SK-N-SH (cell line): ENCODE measurements at places on chromosomes 5 and 9.

- no peak for DNase-seq
Observed at GRCh38 chr5:150182774-150183173, 7.1 kb upstream of the SLC6A7 start.

GRCh38 chr5:81786496-81786895 is 35.6 kb upstream of the SSBP2 start:
- no peak for DNase-seq

DNA sequence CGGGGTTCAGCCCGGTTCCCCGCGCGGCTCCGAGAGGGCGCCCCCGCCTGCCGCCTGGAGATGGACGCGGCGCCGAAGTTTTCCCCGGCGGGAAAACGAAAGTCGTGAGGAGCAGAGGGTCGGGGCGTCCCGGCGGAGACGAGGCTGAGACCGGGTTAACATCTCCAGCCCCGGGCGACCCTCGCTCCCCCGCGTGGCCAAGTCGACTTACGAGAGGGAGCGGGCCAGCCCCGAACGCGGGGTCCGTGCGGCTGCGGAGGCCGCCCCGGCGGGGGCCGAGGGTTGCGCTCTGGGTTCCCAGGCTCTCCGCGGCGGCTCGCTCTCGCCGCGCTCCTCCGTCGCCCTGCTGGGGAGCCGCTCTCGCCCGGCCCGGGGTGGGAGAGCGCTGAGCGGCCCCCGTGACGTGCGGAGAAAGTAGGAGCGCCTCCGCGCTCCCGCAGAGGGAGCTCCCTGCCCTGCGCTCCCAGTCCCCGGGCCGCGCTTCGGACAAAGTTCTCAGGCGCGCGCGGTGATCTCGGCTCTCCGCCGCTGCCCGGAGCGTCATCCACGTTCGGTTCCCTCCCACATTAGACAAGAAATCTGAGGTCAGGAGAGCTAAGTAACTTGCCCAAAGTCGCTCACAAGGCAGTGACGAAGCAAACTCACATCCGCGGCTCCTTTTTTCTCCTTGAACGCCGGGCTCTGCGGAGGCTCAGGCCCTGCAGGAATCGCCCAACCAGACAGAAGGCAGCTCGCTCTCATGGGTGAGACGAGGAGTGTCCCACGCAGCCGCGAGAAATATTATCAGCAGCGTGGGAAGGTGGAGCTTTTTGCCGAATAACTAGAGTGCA is 1.2 kb upstream of the GCNT4 start:
- DNase-seq: peak; percentile 78

DNA sequence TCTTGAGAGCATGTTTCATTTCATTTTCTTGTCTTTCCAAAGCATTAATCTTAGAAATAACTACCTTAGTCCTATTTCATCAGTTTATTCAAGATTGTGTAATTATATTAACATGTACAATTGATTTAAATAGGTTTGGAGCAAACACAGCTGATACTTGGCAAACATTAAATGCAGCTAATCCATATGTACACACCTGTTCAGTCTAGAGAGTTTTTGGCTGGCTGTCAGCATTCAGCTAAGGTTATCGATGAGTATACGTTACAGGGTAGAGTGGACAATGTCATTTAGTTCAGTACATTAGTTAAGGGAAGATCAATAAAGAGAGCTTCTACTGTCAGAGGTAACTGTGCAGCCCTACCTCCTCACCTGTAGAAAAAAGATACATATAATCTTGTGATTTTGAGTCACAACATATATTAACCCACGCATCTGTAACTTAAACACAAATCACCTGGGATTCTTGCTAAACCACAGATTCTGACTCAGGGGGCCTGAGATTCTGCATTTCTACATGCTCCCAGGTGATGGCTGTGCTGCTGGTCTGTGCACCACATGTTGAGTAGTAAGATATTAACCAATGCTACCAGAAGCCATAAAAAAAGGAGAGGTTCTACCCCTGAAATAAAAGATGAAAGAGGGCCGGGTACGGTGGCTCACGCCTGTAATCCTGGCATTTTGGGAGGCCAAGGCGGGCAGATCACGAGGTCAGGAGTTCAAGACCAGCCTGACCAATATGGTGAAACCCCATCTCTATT is 34.1 kb upstream of the PCA3 start:
- DNase-seq: no peak

DNA sequence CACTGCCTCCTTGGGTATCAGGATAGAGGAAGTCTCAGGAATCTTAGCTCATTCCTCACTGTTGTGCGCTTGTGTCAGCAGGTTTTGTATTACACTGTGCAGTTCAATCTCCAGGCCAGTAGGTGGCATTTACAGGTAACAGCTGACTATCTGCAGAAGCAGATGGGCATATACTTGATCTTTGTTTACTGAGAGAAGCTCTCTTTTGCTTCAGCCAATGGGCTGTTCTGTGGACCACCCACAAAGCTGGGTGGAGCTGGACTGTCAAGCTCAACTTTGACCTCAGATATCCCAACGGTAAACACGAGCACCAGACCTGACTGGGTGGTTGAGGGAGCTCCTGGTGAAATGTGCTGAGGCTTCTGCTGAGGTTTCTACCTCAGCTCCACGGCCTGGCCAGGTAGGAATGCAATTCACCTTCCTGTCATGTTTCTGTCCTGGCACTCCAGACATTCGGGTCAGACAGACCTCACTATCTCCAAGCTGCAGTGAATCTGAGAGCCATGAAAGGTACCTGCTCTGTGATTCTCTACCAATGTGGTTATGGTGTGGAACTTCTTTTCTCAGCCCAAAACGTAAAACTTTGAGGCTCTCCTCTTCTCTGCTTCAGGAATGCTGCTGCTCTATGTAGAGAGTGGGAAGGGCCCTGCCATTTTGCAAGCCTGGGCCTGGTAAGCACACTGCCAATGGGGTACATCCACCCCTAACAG is 167.9 kb upstream of the ACTBL2 start:
- peak; percentile 5 for DNase-seq

GRCh38 chr9:6829027-6829426 is 71.3 kb downstream of the KDM4C start:
- DNase-seq: no peak

- no peak for DNase-seq
Observed at GRCh38 chr5:133785182-133785581, 172.8 kb upstream of the FSTL4 start.

DNA sequence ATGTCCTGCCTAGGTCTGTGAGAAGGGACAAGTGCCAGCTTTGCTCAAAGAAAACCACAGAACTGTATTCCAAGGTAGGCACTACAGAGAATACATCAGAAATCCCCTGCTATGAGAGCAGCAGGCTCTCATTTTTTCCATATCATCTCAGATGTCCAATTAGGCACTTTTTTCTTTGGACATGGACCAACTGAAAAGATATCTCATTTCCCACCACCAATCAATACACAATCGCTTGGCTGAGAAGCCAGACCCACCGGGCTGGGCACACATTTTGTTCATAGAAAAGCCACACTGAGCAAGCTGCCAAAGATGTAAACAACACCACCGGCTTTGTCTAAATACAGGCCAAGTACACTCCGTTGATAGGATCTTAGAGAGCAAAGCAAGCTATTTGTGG is 25.9 kb downstream of the STOM start:
- DNase-seq: no peak

GRCh38 chr5:179079165-179079987 is 19.2 kb downstream of the ZNF354C start:
- no peak for DNase-seq

GRCh38 chr5:100860407-100860806 is 42.7 kb downstream of the ST8SIA4 start:
- no peak for DNase-seq

DNA sequence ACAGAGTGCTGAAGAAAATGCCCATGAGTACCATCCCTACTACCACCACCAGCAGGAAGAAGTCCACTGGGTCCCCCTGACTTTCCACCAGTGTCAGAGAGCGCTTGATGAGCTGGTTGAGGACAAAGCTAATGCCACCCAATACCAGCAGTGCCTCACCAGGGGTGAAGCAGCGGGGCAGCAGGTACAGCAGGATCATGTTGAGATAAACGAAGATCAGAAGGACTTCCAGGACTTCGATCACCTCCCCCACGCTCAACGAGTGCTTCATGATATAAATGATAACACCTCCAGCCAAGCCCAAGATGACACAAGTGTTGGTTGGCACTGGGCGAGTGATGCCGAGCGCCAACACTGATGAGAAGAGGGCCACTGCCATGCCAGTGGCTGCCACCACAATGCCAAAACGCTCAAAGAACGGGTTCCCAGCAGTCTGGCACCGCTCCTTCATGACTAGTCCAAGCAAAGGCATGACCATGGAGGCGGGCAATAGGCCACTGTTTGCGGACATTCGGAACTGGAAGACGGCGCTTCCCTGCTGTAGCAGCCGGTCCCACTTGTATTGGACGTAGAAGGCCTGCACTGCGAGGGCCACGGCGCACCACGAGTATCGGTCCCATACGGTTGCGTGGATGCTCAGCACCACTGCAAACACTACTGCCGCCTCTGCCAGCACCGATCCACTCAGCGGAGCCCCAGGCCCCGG is 679 bp downstream of the DOLK start:
- no peak for DNase-seq

GRCh38 chr9:87751868-87752267 is 25.9 kb downstream of the CTSL start:
- no peak for DNase-seq

GRCh38 chr5:119527351-119527750 is 75.1 kb downstream of the HSD17B4 start:
- DNase-seq: no peak

DNA sequence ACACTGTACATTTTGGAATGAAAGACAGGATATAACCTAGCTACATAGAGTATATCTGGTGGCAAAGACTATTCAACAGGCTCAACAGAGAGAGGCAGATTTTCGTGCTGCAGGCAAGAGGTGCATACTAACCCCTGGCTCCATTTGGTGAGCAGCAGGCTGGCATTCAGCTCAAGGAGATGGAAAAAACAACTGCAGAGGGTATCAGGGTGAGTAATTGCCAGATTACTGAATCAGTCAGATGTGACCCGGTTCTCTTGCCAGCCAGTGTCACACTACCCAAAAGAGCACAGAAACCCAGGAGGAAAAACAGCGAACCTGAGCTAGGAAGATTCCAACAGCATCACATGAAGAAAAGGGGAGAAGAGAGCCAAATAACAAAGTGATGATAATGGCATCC is 130.4 kb upstream of the PRLR start:
- DNase-seq: no peak

DNA sequence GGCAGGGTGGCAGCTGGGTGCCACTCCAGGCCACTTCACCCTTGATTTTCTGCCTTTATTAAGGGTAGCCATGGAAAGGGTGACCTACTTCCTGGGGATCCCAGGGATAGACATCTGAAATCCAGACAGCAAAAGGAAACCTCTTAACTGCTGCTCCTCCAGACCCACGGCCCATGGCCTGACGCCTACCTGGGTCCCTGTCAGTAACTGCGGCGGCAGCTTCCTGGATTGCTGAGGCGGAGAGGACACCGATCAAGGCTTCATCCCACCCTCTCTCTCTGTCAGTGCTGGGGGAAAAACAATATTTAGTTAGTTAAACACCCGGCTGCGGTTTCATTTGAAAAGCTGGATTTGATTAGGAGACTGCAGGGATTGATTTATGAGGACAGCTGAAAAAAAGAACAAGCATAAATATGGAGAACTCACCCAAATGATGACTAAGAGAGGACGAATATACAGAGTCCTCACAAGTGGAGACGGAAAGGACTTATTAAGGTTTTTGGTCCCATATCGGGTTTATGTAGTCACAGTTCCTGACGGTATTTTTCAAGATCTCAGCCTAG is 158.7 kb upstream of the KLF4 start:
- no peak for DNase-seq

- no peak for DNase-seq
Observed at GRCh38 chr9:22141908-22142307, 132.8 kb upstream of the CDKN2B start.

GRCh38 chr9:78441396-78441795 is 144.5 kb downstream of the PSAT1 start:
- DNase-seq: no peak

DNA sequence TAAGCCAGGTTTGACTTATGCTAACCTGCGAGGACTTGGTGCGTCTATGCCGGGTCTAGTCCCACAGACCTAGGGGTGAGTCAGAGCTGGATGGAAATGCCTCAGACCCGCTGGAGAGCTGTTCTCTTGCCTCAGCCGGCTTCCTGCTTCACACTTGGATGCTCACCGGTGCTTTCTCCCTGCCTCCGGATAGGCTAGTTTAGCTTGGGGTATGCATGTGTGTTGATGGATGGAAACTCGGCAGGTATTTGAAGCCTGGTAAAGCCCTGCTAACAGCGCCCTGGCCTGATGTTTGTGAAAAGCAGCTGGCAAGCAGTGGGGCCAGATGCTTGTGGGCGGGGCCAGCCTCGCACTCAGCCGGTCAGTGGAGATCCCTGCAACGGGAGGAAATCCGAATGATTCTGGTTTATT is 29.3 kb downstream of the PRRC2B start:
- peak; percentile 84 for DNase-seq

DNA sequence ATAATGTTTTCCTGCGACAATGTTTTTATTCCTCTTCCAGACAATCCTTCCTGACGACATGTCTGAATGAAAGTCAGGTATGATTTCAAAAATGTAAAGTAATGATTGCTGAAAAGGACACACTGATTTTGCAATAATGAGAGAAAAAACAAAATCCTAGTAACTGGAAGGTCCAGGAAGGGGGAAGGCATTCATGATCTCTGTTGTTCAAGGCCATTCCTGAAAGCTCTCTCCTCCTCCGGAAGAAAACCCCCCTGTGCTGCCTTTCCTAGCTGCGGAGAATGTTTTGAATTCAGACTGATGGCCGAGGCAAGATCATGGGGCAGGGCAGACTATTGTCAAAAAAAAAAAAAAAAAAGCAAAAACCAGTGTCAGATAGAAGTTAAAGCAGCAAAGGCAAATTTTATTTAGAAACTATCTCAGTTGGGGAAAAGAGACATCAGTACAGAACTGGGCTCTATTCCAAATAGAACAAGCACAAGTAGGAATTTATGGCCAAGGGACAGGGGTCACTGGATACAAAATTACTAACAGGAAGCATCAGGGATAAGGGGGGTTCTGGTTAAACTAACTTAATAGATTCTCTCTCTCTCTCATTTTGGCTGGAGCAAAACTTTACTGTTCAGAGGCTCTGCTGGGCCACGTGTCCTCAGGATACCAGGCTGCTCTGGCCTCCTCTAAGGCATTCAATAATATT is 36.5 kb upstream of the CTSV start:
- DNase-seq: no peak

GRCh38 chr9:6894135-6894534 is 136.4 kb downstream of the KDM4C start:
- no peak for DNase-seq

DNA sequence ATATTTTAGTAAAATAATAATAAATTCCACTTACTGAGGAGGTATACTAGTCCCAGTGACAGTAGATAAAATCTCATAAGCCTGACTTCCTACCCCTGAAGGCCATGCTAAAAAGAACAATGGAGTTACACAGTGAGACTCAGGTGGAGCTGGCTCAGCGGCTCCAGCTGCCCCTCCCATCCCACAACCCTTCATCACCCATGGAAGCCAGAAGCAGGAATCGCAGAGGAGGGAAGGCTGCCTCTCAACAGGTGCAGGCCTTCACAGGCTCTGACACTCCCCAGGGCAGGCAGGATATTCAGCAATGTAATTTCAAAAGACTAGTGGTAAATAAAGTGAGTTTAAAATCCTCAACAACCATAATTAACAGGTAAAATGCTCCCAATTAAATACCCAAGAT is 67.5 kb downstream of the FANCC start:
- DNase-seq: no peak

GRCh38 chr9:93582115-93582514 is 5.7 kb downstream of the PHF2 start:
- DNase-seq: no peak

- DNase-seq: no peak
Observed at GRCh38 chr5:143359869-143360268, 43.6 kb downstream of the NR3C1 start.
